Tibial nerve (tissue), 4 donors: ENCODE measurements at places on chromosomes 3 and 15. TPM values are rescaled to one million over a fixed set of nuclear protein-coding genes. Genes with fewer than 3 reads are reported as not detected.

GRCh38 chr3:32945136-32945535 is 6.3 kb upstream of the CCR4 start:
- no peak for DNase-seq

- DNase-seq: no peak
These were observed 71.7 kb downstream of the FBN1 start for GRCh38 chr15:48573780-48574179.

- DNase-seq: no peak
These were observed 467.8 kb upstream of the UBE2E2 start for GRCh38 chr3:22735373-22735772.

DNA sequence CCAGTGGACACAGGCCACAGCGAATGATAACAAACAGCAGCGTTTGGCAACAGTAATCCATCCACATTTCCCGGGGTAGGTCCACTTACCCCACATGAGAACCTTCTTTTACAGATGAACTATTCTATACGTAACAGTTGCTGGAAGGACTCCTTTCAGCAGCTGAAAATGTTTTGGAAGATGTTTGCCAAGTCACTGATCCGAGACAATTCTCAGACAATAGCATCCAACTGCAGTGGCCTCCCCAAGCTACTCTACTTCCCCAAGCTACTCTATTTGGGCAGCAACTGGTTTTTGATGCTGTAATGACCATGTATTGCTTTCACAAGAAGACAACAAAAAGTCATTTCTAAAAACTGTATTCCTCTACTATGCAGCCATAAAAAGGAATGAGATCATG is 87.5 kb downstream of the ADAMTS17 start:
- no peak for DNase-seq

DNA sequence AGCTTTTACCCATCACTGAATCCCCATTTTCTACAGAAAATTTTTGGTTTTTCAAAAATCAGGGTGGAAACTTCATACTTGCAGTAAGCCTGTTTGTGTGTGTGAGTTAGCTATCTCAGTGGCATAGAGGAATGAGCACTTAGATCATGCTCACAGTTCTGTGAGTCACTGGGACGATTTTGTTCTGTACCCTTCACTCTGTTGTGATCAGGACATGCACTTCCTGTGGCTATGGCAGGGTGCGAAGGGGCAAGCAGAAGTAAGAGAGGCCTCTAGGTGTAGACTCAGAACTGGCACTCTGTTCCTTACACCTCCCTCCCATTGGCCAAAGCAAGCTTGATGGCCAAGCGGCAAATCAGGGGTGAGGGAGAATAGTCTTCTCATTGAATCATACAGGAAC is 11.6 kb downstream of the NIPA2 start:
- DNase-seq: no peak

DNA sequence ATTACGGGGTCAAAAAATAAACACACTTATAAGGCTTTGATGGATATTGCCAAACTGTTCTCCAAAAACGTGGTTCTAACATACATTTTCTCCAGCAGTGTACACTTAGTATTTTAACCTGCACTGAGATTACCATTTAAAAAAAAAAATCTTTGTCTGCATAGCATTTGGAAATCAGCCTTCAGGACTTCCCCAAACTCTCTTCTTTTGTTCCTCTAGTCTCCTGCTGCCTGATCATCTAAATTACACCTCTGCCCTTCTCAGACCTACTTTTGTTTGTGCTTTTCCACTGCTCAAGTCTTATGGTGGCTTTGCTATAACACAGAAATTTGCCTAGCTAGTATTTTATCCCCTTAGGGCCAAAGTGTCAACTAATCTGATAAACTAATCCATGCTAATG is 3.8 kb downstream of the NCEH1 start:
- DNase-seq: no peak

GRCh38 chr3:113829576-113830354 is 8.8 kb upstream of the GRAMD1C start:
- no peak for DNase-seq

DNA sequence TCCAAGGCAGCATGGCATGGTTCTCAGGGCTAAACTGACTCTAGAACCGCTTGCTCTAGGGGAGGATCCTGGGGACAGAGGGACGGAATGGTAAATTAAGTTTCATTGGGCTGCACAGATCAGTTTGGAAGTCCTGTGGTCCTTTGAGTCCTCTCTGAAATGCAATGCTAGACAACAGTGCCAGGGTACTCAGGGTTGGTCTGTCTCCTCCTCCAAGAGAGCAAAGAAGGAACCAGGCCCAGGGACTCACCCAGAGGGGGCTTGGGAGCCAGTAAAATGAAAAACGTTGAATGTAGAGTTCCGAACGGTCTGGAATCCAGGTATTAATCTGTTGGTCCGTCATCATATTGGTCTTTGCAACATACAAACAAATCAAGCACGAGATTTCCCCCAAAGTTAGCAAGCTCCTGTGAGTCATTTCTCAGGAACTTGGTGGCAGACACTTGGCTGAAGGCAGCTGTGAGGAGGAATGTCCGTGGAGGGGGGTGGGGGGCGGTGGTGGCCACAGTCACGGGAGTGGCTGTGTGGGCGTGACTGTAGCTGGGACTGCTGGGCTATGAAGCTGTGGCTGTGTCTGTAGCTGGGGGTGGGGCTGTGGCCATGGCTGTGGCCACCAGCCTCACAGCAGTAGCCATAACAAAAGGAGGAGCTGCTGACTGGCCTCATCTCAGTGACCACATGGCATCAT is 361.0 kb downstream of the SHQ1 start:
- DNase-seq: peak; percentile 54

DNA sequence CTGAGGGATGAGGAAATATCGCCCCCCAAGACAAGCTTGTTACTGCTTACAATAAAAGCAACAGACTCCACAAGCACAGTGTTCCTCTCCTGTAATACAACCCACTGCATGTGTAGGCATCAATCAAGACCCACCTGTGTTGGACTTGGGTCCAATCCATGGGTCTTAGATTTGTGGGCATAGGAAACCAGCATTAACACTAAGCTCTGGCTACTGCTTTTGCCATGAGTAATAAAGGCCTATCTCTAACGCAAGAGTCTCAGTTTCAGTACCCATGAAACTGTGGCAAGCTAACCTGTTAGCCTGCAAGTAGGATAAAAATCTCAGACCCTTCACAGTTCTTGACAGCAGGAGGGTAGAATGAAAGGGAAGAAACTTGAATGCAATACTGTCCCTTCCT is 5.2 kb upstream of the EIF1B start:
- DNase-seq: no peak

DNA sequence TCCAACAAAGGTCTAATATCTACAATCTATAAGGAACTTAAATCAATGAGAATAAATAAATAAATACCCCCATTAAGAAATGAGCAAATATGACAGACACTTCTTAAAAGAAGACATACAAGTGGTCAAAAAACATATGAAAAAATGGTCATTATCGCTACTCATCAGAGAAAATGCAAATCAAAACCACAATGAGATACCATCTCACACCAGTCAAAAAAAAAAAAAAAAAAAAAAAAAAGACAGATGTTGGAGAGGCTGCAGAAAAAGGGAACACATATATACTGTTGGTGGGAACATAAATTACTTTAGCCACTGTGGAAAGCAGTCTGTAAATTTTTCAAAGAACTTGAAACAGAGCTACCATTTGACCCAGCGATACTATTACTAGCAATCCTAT is 31.6 kb upstream of the OR5H6 start:
- DNase-seq: no peak

CNTN6 gene
- not detected for total RNA-seq

CLSTN2 gene
- 21.3 TPM for total RNA-seq

EXD1 gene
- not detected for total RNA-seq

SLC28A2 gene
- total RNA-seq: not detected

FBXW12 gene
- not detected for total RNA-seq

KIF23 gene
- 10.2 TPM for total RNA-seq

PLXNB1 gene
- total RNA-seq: 313 TPM
